ENCODE measurements at places on chromosomes 13 and 19.

DNA sequence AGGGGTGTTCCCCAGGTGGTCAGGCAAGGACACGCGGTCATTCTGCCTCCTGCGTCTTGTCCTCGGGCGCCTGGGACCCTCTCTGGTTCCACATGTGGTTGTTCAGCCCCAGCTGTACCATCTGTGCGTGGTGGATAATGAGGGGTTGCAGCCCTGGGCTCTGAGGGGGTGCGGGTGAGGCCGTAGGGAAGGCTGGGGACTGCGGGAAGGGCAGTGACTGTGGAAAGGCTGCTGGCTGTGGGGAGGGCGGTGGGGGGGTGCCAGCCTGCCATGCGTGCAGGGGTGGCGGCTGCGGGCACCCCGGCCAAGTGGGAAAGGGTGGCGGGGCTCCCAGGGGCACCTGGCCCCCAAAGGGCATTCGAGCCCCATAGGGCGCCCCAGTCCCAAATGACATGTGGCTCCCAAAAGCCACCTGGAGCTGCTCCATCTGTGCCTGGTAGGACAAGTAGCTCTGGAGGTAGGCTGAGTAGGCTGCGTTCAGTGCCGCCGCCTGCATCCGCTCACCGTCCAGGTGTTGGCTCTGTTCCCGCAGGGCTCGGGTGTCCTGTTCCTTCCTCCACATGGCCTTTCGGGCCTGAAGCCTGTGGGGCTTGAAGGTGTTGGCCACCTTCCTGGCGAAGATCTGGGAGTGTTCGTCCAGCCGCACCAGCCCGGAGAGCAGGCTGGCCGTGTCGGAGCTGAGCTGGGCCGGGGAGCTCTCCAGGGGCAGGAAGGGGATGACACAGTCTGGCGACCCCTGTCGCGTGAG lies 15.1 kb downstream of the TICAM1 start:
- DNase-seq: no peak

DNA sequence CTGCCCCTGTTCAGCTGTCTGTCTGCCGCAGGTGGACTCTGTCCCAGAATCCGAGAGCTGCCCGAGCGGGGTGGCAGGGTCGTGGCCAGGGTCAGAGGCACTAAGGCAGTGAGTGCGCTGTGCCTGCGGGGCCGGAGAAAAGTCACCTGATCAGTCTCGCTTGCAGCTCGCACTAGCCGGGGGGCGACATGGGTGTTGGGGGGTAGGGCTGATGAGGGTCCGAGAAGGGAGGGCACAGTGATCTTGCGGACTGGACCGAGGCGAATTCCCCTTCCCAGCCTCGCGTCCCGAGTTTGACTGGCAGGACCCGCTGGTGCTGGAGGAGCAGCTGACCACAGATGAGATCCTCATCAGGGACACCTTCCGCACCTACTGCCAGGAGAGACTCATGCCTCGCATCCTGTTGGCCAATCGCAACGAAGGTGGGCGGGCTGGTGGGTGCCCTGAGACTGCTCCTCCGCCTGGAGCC lies 627 bp downstream of the GCDH start:
- DNase-seq: no peak

- no peak for DNase-seq
These were observed 33.7 kb upstream of the ZNF724 start for GRCh38 chr19:23283925-23284324.

DNA sequence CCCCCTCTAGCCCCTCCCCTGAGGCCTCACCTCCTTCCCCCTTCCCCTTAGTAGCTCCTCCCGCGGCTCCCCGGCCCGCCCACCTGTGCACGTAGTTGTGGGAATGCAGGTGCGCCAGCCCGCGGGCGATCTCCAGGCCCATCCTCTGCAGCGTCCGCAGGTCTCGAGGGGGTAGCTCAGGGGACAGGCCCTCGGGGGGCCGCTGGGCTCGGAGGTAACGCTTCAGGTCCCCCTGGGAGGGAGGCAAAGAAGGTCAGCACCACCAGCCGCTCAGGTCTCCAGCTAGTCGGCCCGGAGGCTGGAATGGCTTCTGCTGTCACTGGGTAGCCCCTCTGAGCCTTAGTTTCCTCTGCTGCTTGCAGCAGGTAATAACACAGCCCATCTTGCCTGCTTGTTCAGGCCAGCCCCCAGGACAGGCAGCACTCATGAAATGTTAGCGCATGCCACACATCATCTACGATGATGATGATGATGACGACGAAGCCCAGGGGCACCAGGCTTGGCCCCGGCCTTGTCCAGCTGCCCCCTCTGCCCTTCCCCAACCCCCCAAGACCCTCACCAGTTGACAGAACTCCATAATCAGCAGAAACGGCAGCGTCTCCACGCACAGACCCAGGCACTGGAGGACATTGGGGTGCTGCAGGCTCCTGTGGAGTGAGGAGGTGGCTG lies 9.2 kb downstream of the LMTK3 start:
- no peak for DNase-seq

DNA sequence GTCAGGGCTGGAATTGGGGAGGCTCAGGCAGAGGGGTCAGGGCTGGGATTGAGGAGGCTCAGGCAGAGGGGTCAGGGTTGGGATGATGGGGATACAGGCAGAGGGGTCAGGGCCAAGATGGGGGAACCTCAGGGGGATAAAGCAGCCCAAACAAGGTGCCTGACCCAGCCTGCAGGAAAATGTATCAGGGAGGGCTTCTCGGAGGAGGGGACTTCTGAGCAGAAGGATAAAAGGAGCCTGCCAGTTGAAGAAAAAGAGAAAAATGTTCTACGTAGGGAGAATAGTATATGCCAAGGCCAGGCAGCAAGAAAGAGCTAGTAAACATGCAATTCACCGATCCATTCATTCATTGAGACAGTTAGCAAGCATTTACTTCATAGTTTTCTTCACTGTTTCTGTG lies 84.8 kb downstream of the MAP4K1 start:
- DNase-seq: no peak

DNA sequence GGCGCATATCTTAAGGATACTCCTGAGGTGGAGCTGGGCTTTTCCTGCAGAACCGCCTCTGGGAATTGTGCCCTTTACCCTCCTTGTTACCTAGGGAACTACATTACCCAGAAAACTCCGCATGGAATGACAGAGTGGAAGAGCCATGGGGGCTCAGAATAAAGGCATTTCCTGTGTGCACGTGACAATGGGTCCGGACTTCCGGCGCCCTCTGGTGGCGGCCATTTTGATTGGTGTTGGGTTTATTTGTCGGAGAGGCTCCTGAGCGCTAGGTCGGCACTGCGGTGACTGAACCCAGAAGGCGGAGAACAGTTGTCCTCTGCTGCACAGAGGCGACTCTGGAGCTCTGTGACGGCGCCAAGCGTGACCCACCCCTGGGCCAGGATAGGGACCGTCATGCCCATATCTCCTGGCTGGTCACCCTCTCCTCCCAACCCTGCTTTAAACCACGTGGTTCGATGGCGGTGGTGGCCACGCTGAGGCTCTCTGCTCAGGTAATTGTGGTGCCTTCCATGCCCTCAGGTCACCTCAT lies at the start of gene ZNF587B:
ZNF587B (plus strand) TSS at position 229 of the 532 bp plus-strand sequence; CDS start at position 459, 230 bp downstream.
- DNase-seq: no peak

DNA sequence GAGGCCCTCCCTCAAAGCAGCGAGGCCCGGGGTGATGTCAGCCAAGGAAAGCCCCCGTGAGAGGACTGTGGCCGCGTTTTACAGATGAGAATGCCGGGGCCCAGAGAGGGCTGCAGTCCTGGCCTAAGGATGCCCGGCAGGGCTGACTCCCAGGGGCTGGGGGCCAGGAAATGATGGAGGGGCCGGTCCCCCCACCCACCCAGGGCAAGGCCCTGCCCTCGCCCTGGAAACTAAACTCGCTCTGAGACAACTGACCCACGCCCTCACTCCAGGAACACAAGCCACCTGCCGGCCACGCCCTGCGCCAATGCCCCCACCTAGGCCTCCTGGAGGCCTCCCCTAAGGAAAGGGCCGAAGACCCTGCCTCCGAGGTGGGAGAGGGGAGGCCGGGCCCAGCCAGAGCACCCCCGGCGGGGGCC lies 7.2 kb downstream of the ZBTB7A start:
- no peak for DNase-seq

DNA sequence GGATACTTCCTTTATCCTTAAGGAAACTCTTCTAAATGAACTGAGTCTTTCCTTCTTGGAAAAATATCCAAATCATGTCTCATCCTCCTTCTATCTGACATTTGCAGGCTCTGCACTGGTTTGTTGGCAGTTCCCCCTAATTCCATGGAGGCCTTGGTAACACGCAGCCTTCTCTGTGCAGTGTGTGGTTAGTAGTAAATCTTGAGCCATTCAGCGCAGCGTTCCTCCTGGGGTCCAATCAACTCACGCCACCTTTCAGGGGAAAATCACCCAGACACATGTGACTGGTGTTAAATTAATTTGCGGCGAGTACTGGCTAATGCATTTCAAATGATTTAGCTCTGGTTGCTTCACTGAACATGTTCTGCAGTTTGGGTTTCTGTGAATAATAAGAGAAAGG lies 21.0 kb upstream of the CBY2 start:
- DNase-seq: no peak

DNA sequence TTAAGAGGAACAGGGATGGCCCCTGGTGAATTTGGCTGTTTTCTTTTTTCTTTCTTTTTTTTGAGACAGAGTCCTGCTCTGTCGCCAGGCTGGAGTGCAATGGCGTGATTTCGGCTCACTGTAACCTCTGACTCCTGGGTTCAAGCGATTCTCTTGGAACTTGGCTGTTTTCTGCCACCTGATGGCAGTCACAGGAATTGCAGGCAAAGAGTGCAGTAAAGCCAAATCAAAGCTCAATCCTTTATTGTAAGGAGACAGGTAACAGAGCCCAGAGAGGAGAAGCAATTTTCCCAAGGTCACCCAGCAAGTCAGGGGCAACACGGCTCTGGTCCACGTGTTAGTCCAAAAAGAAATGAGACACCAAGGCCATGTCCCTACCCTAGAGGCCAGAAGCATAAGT lies 6.2 kb downstream of the TINCR start:
- DNase-seq: no peak

DNA sequence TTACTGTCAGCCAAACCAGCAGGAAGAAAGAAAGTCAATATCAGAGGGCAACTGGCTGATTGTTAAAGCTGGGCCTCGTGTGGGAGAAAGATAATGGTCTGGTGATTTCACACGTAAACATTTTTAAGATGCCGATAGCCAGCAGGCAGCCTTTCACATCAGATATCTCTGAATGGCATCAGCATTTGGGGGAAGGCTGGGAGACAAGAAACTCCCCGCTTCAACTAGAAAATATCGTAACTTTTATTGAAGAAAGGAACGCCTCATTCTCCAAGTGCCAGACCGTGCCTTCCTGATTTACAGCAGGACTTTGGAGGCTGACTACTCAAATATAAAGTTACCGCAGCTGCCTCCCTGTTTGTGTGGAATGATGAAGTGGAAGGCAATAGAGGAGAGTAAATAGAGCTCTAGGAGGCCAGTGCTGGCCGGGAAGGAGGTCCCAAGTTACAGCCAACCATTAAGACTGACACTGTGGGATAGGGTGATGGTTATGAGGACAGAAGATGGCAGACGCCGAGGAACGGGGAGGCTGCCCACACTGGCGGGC lies 284.3 kb upstream of the MAB21L1 start:
- no peak for DNase-seq

- no peak for DNase-seq
These were observed 335 bp upstream of the SOX1 start for GRCh38 chr13:112066624-112067004.

GRCh38 chr13:23497191-23497590 lies 63.7 kb upstream of the SACS start:
- DNase-seq: no peak

DNA sequence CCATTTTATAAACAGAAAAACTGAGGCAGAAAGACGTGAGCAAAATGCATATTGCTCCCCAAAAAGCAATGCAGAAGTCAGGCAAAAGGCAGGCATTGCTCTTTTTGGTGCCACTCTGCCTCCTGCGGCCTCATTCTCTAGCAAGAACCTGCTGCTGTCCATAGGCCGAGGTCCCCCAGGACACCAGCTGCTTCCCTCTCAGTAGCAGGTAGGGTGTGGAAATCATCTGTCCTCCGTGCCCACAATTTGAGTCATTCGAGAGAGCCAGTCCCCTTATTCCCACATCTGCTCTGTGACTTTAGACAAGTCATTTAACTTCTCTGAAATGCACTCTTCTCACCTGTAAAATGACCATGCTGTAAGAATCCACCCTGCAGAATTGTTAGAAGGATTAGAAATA lies 50.0 kb downstream of the TNFRSF19 start:
- no peak for DNase-seq

DNA sequence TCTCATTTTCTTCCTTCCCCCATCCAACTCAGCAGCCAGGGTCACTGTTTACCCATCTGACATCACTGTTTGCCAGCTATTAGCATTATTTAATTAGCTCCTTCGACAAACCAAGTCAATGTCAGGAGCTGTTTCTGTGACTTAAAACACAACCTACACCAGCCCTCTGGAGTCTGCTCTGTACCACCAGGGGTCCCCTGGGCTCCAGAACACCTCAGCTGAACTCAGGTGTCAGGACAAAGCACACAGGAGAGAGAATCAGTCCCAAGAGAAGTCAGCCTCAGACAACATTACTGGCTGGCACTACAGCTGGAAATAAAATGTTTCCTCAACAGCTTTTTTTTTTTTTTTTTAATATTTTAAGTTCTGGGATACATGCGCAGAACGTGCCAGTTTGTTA lies 45.1 kb downstream of the DCLK1 start:
- no peak for DNase-seq

DNA sequence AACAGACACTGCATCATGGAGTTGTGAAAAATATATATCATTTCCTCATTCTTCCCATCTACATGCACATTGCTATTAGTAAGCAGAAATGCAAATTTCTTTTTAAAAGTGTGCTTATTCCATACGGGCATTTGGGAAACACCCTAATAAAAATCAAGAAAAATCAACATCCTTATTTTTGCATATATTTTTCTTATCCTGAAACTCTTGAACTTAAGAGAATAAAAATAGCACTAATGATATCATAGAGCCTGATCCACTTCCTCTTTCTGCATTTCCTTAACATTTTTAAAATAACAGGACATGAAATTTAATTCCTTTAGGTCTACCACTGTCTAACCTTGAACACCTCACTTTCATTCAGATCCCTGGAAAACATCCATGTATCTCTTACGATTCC lies 123.3 kb downstream of the VWA8 start:
- no peak for DNase-seq

DNA sequence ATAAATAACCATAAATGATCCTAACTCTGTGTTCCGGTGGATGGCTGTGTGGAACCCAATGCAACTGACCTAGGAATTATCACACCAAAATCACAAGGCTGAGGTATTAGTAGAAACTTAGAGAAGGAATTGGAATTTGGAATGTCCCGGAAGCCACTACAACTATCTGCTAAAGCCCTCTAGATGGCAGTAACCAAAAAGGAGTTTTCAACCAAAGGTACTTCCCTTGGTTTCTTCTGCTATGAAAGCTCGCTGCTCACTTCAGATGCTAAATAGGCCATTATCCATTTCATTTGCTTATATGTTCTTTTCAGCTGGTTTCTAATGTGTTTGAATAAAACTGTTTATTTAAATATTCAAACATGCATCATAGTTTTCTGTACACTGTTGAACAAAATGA lies 1589.1 kb upstream of the SPRY2 start:
- DNase-seq: no peak

Data from ascending aorta (tissue), 2 donors.